Hematopoietic multipotent progenitor cell treated with erythropoietin and hydrocortisone succinate and interleukin-3 and kit ligand, for 17 days (in vitro differentiated cells): ENCODE measurements at places on chromosomes 7 and 10.
A peak's percentile ranks its signal among the peaks of the same experiment; 100 is the strongest.

DNA sequence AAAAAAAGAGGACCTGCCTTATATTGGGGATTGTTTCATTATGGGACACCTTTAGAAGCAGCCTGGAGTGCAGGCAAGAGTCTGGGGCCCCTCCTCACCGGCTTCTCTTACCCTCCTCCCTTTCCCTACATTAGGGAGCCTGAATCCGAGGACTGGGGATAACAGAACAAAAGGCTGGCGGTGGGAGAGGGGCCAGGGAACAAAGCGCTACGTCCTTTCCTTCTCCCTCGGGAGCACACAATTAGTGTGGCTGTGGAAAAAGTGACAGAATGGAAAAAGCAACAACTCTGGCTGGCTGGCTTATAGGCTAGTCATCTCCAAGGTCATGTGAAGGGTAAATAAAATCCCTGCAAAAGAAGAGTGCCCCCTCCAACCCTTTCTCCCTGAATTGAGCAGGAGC lies 74.7 kb downstream of the LSM5 start:
- no peak for DNase-seq

- peak; percentile 45 for DNase-seq
Measured at GRCh38 chr10:71314028-71314693, 4.9 kb upstream of the SLC29A3 start.

GRCh38 chr10:110972231-110973134 lies 53.1 kb downstream of the SHOC2 start:
- no peak for DNase-seq

DNA sequence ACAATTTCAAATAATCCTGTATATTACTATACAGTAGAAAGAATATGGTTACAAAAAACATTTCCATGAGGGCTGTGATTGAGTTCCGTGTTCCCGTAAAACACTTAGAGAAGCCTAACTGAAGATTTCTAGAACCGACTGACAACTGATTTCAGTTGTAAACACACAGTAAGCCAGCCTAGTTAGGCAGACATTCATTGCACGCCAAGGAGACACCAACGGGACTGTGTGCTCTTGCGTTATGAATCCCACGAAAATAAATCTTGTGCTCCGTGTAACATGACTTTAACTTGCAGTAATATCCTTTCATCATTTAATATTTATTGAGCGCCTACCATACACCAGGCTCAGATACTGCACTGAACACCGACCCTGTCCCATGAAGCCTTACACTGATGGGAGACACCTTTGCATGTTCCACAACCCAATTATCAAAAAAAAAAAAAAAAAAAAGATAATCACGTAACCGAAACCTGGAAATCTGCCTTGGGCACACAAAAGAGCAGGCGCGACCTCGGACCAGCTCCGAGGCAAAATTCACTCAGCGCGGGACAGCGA lies 420 bp upstream of the KLHL7 start:
- no peak for DNase-seq

GRCh38 chr7:98831641-98832221 lies 38.1 kb downstream of the TMEM130 start:
- peak; percentile 44 for DNase-seq

DNA sequence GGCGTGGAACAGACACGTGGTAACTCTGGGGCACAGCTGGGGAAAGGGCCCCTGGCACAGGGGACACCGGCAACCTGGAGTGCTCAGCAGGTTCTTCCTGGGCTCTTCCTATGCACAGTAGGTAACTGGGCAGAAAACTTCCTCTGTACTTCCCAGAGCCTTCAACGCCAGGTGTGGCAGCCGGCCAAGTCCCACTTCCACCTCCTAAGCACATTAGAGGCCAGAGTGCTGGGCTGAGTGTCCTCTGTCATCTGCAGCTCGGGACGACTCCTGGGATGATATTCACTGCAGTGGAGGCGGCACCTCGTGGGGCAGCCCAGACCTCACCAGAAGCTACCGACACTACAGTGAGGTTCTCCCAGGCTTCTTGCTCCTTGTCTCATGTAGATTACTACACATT lies 114.5 kb downstream of the LARP4B start:
- DNase-seq: no peak

DNA sequence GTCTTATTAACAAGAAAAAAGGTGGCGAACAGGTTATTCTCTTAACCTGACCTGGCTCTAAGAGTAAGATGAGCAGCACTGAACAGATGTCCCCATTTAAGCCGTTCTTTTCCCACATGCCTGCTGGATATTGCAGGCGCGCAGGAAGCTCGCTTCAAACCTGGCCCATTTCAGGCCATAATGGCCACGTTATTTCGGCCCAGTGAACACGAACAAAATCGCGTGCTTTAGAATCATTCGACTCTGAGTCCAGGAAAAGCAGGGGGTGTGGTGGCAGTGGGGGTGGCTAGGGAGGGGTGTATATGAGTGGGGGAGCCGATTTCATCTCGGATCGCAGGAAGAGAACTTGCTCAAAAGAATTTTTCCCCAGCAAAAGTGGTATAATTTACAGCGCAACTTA lies 6.6 kb upstream of the SP8 start:
- DNase-seq: no peak

GRCh38 chr10:105358911-105359310 lies 717.8 kb downstream of the SORCS3 start:
- no peak for DNase-seq

GRCh38 chr7:101121991-101122932 lies 4.6 kb upstream of the SERPINE1 start:
- no peak for DNase-seq

DNA sequence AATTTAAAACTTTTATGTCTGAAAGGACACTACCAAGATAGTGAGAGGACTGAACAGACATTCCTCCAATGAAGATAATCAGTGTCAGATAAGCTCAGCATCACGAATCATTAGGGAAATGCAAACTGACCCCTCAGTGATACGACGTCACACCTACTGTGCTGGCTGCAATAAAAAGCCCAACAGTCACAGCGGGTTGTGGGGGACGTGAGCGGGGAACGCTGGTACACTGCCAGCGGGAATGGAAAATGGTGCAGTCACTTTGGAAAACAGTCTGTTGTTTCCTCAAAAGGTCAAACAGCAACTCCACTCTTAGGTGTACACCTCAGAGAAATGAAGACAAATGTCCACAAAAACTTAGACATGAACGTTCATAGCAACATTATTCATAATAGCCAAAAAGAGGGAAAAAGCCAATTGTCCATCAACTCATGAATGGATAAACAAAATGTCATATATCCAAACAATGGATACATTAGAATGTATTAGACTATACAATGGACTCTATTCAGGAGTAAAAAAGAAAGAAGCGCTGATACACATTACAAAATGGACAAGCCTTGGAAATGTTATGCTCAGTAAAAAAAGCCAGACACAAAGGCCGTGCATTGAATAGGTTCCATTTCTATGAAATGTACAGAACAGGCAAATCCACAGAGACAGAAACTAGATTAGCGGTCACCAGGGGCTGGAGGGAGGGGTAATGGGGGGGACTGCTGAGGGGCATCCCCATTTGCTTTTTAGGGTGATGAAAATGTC lies 2.4 kb upstream of the ECHS1 start:
- no peak for DNase-seq

DNA sequence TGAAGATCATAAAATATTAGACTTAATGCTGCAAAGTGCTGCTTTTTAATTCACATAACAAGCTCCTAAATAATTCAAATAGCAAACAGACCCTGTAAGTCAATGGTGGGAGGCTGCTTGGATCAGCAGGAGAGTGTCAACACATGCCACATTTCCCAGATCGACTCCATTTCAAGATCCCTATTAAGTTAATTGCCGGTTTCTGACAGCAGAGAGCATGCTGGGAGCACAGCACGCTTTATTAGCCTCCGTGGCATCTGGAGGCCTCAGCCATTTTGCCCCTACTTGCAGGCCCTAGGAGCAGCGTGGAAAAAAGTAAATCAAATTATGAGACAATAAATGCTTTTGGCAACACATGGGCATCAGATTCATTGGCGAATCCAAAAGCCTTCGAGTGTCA lies 201.0 kb downstream of the EMX2 start:
- no peak for DNase-seq

- no peak for DNase-seq
Measured at GRCh38 chr10:124596116-124596785, 134.6 kb downstream of the LHPP start.

- no peak for DNase-seq
Measured at GRCh38 chr7:92876836-92877235, 40.5 kb upstream of the CDK6 start.

DNA sequence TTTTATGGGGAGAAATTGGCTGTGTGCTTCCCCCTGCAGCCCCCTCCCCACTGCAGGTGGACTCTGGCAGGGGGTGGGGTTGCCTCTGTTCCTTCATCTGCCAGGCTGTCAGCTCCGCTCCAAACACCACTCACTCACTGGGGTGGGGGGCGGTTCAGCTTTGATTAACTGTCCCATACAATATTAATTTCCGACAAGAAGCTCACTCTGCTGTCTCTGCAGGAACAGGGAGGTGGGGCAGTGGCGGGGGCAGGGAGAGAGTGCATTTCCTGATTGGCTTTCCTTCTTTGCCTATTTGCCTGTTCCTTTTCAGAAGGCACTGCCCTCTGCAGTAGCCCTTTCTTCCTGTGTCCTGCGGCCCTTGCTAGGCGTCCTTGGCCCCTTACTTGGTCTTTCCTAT lies 500.8 kb downstream of the PLXNA4 start:
- DNase-seq: no peak

DNA sequence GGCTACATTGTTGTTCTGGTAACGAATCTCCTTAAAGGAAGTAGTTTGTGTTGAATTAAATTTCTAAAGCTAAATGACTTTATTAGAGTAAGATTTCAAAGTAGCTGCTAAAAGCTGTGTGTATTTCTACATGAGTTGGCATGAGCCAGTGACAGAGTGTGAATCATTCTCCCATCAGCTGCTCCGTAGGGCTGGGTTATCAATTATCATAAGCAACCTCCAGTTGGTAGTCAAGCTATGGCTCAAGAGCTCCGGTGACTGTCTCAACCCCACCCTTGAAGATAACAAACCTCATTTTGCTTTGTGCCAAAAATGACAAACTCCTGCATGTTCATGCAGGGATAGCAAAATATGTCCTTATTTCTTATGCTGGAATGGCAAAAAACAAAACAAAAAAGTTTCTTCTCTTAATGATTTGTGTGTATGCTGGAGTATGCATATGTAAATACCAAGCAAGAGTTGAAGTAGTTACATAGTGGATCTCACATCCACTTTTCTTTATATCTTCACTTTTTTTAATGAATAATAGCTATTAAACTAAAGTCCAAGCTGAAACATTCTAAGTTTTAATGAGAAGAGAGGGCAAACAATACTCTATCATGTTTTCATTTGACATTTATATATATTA lies 249.4 kb downstream of the CACNA2D1 start:
- no peak for DNase-seq

- DNase-seq: no peak
Measured at GRCh38 chr7:157799076-157799685, 462.4 kb downstream of the DNAJB6 start.

GRCh38 chr7:5661942-5662341 lies 119.5 kb downstream of the RNF216 start:
- DNase-seq: no peak

GRCh38 chr7:44566680-44567079 lies 7.0 kb downstream of the DDX56 start:
- DNase-seq: no peak

DNA sequence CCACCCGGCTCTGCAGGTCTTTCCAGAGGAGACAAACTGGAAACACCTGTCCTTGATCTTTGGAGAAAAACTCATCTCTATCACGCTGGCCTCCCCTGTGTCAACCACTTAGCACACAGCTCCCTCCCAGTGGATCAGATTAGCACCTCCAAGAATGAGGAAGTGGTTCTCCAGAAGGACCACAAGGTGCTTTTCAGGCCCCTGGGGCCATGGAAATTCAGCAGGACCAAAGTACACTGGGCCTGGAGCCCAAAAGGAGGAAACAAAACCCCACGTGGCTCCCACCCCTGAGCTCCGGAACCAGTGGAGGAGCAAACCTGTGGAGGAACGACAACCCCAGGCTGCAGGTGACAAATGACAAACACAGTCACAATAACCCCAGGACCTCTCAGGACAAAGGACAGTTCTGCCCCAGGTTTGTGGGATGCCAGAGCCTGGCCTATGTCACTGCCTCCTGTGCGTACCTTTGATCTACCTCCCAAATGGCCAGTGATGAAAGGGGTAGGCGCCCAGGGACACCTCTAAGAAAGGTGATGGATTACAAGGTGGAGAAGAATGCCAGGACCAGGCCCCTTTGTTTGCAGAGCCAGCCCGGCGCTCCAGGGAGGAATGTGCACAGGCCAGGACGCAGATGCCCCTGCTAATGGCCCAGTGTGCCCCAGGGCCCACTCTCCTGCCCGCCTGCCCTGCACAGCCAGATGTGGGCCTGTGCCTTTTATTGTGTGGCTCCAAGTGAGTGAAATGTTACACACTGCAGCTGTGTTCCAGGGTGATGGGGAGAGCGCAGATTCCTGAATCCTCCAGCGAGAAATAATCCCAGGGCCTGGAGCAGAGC lies 5.7 kb downstream of the TNS3 start:
- no peak for DNase-seq

DNA sequence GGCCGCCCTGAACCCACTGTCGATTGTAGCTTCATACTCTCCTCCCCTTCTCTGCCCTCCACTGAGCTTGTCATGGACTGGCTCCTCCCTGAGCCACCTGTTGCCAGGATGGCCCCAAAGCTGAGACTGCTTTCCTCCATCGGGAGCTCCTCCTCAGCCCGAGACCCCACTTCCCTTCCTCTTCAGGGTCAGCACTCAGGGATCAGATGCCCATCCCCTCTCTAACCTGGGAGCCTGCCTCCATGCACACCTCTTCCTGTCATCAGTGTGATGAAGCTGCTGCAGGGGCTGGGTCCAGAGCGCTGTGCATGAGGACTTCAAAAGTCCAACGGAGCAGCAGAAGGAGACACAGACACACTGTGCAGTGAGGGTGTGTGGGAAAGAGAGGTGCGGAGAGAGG lies 201.1 kb downstream of the WDR37 start:
- DNase-seq: no peak

- DNase-seq: peak; percentile 79
Measured at GRCh38 chr10:50421026-50421719, 169.9 kb upstream of the ASAH2 start.
